ENCODE measurements at places on chromosomes 6 and 20.

- no peak for DNase-seq
Observed at GRCh38 chr6:84809455-84809854, 45.1 kb upstream of the TBX18 start.

DNA sequence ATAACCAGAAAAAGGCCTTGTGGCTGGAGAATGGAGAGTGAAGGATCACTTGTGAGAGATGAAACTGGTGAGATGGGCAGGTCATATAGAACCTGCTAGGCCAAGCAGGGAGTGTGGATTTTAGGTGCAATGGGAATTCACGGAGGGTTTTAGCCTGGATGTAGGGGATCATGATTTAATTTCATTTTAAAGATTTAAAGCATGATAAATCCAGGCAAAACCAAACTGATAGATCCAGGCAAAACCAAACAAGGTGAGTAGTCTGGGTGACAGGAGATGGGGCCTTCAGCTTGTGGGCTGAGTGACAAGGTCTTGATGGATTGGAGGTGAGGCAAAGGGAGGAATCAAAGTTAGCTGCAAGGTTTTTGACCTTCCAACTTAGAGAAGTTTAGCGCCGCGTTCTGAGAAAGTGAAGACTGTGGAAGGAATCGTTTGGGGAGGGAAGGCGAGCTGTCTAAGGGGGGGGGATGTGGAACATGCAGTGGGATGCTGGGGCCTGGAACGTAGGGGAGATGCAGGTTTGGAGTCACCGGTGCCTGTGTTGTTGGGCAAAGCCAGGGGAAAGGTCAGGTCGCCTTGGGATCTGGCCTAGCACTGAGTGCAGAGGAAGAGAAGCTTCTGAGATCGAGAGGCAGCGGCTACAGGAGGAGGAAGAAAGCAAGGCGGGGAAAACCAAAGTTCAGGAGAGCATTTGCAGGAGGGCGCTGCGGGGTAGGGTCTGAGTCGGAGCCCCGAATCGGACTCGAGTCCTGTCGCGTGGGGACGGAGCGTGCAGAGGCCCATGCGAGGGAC, 1.3 kb upstream of the PLCG1 start:
- DNase-seq, result peak; percentile 16

- DNase-seq, result no peak
Observed at GRCh38 chr6:44050872-44051505, 76.3 kb downstream of the MRPL14 start.

DNA sequence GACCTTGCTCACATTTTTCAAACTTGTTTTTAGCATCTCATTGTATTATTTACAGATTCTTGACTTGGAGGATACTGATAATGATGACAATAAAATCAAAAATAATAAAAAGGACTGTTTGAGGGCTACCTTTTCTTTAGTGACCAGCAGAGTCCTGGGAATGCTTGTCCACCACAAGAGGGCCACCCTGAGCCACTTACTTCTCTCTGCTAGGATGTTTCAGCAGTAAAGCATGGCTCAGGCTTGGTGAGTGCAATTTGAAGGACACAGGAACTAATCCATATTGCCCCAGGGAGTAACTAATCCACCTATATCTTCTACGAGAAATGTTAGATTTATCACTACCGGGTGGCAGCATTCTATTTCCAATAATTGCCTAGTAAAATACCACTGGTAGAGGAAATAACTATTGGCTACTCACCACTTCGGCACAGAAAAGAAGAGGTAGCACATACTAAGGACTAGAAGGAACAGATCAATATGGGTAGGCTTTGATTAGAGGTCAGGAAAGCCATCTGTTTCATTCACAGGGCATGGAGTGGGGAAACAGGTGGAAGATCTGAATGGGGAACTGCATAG, 5.8 kb upstream of the KIAA0408 start:
- DNase-seq, result peak; percentile 64

GRCh38 chr20:31923388-31924331, 28.2 kb downstream of the PDRG1 start:
- peak; percentile 35 for DNase-seq

Data from hematopoietic multipotent progenitor cell (in vitro differentiated cells).